ENCODE measurements at places on chromosomes 1 and 21. TPM values are rescaled to one million over a fixed set of nuclear protein-coding genes. Genes with fewer than 3 reads are reported as not detected.

Gene FCRL1
- total RNA-seq: not detected

GRCh38 chr1:244021427-244021826 lies 29.7 kb upstream of the ZBTB18 start:
- no peak for DNase-seq

DNA sequence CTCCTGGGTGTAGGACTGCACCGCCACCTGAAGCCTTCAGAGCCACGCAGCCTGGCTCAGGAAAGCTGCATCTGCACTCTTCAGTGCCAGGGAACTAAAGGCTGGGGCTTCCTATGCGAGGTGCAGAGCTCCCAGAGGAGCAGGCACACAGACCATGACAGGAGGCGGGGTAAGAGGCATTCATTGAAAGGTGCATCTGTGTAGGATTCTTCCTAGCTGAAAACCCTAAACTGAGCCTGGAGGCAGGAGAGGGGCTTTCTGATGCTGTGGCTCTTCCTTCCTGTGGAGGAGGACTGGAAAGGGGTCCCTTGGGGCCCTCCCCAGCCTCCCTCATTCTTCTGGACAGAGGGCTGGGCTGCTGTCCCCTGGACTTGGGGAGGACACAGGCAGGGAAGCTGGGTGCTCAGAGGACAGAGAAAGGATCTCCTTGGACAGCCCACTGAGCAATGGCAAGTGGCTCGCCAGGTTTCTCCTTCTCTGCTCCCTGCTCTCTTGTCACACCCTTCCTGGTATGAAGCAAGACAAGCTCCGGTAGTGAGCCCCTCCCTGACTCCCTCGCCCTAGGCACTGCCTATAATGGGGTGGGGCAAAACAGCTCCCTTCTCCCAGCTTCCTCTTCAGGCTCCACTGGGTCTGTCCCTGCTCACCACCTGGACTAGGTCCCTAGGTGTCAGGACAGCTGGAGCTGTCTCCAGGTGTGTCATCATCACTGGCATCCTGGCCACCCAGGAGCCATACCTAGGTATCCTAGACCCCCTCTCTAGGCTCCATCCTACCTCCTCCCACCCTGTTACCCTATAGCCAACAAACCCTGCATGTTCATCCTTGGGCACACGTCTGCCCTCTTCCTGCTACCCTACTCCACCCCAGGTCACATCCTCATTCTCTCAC lies 20.0 kb downstream of the S100A6 start:
- DNase-seq: peak; percentile 87

Gene KRTAP27-1
- total RNA-seq: not detected

DNA sequence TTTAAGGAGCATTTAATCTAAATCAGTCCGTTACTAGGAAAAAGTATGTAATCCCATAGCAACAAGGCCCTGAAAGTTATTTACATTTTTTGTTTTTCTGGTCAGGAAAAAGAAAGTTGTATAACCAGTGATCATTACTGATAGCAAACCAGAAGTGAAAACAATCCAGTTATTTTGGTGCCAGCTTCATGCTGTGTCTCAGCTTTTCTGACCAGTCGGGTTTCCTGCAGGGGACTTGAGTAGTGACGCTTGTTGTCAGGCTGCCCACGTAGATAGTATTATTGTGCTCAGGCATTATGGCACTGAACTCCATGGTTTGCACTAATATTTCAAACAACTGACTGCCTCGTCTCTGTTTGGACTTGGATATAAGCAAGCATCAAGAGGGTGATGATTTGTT lies 55.2 kb downstream of the SASS6 start:
- no peak for DNase-seq

DNA sequence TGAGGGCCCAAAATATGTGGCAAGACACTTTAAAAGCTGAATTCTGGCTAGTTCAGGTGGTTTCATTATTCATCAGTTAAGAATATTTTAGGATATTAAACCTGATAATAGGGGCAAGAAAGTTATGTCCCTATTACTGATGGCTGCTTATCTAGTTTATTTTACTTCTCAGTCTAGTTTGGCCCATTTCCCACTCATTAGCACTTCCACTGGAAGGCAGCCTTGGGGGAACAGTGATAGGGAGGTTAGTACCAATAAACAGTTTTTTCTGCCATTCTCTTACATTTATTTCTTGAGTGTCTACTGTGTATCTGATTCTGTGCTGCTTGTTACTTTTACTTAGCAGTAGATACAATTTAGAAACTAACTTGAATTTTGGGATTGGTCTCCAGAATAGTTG lies 9.0 kb downstream of the PPP1R12B start:
- DNase-seq: no peak

Gene LRRC3
- under 0.01 TPM for total RNA-seq

DNA sequence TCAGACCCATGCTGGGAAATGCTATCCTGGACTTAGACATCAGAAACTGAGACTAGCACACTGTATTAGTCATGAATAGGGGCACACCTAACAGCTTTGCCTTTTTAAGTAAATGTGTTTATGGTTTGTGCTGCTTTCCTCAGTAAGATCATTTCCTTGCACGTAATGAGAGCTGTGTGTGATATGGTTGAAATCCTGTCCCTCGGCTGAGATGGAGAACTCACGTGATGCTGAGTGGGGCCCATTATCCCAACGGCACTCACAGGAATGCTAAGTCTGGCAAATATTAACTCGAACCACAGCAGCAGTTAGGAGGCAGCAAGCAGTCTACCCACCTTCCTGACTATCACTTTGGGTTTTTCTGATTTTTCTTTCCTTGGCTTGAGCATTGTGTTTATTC lies 38.2 kb downstream of the BCL9 start:
- peak; percentile 17 for DNase-seq

GRCh38 chr1:111749628-111750027 lies 6.1 kb upstream of the DDX20 start:
- no peak for DNase-seq

Gene LCE2A
- not detected for total RNA-seq

- DNase-seq: peak; percentile 97
Measured at GRCh38 chr21:33383056-33383888, 19.9 kb upstream of the IFNGR2 start.

DNA sequence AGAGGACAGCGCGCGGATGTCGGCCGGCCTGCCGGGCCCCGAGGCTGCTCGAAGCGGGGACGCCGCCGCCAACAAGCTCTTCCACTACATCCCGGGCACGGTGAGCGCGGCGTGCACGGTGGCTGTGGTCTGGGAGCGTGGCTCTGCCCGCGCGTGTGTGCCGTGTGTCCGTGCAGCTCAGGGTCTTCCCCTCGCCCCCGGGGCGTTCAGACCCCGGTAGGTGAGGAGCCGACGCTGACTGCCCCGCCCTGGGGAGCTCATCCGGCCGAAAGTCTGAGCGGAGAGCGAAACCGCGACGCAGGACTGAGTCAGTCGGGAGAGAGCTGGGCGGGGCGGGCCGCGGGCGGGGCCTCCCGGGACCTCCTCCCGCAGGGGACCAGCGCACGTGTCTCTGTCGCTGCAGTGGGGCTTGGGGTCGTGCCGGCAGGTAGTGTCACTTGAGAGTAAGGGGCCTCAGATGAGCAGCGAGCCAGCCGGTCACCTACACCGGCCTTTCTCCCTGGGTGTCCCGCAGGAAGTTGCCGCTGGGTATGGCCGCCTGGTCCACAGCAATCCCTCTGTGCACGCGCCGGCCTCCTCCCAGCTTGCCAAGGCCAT lies 520 bp downstream of the PLEKHN1 start:
- peak; percentile 70 for DNase-seq

DNA sequence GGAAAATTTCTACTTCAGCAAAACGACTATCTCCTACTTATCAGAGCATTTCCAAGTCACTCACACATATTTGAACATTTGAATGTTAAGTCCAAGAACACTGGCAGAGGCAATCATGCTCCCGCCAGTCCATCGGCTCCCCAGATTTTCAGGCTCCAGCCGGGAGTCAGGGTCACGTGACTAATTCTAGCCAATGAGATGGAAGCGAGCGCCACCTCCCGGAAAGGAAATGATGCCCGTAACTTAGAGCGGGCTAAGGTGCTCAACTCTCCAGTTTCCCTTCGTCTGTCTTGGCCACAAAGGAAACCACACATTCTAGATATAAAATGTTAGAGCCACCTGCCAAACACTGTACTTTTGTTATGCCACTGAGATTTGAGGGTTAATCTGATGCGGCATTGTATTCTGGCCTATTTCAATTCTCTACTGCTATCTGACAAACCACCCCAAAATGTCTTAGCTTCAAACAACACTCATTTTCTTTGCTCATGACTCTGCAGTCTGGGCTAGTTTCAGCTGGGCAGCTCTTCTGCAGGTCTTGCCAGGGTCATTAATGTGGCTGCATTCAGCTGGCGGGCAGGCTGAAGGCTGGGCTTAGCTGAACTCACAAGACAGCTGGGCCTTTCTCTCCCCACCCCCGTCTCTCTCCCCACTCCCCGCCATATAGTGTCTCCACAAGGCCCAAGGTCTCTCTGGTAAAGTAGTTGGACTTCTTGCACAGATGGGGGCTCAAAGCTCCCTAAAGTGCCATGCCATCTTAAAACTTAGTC lies 16.5 kb upstream of the LHX4 start:
- no peak for DNase-seq

GRCh38 chr1:67339623-67340343 lies 32.1 kb downstream of the IL12RB2 start:
- DNase-seq: peak; percentile 92

DNA sequence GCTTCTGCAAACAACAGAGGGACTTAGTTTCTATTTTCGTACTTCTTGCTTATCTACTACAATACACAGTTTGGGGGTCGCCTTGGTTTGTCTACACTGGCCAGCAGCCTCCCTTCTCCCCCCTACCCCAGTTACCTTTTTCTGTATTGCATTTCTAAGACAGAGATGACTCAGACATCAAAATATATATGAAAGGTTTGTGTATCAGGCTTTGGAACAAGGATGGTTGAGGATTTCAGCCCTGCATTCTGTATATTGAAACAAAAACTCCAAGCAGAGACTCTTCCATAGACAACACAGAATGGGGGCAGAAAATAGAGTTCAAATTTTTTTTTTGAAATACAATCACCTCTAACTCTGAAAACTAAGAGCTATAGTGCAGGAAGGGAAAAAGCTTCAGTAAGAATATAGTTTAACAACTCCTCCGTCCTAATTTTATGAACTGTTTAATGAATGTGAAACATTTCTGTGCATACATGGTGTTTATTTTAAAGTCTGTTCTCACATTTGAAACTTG lies 1.9 kb downstream of the SAMD13 start:
- DNase-seq: peak; percentile 27

Data from bronchial epithelial cell (primary cell).